ENCODE measurements at places on chromosomes 4 and X. TPM values are rescaled to one million over a fixed set of nuclear protein-coding genes. Genes with fewer than 3 reads are reported as not detected.

The TRIML2 gene
- 0.23 TPM for total RNA-seq

The ASMT gene
- total RNA-seq, result not detected

The FABP2 gene
- total RNA-seq, result 10.7 TPM

The SHISA3 gene
- total RNA-seq, result 1.5 TPM

The FGG gene
- 1,531 TPM for total RNA-seq

The IKBKG gene
- 19.7 TPM for total RNA-seq

The NAA15 gene
- total RNA-seq, result 26.9 TPM

The REELD1 gene
- total RNA-seq, result not detected

The FAM114A1 gene
- 127 TPM for total RNA-seq

The HSFX2 gene
- not detected for total RNA-seq

The LGI2 gene
- total RNA-seq, result 0.60 TPM

- DNase-seq, result no peak
Measured at GRCh38 chr4:20203508-20203907, 48.2 kb upstream of the SLIT2 start.

- DNase-seq, result no peak
Measured at GRCh38 chr4:21856754-21857153, 91.8 kb downstream of the KCNIP4 start.

DNA sequence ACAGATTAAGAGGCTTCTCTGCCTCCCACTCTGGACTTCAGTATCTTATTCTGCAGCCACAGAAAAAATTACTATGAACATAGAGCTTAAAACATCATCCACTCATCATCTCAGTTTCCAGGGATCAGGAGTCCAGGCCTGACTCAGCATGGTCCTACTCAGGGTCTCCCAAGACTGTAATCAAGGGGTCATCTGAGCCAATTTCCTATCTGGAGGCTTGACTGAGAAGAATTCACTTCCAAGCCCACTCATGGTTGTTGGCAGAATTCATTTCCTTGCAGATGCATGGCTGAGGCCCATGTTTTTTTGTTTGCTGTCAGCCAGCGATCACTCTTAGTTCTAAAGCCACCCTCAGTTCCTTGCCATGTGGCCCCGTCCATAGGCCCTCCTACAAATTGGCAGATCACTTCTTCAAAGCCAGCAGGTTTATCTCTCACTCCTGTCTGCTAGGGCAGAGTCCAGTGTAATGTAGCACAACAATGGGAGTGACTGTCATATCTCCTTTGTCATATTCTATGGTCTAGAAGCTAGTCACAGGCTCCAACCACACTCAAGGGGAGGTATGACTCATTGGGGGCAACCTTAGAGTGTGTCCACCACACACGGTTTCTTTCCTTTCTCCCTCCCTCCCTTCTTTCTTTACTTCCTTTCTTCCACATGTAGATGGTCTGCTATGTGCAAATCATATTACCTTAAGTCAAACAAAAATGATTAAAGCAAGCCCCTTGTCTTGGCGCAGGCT, 251.6 kb downstream of the QDPR start:
- no peak for DNase-seq

DNA sequence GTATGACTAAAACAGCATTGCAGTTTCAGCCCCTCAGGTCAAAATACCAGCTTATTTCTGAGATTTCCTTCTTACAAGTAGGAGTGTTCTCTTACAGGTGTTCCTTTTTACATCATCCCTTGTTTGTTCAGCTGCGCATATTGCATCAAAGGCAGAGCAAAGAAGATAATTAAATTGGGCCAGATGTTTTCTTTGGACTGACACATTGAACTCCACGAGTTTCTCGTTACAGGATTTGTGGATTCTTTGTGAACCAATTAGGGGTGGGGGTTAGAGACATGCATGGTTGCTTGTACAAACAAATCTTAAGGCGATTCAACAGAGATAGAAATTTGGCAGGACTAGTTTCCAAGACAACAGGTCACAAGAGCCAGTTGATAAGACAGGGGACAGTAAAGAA, 95.7 kb downstream of the SPANXN4 start:
- DNase-seq, result no peak

DNA sequence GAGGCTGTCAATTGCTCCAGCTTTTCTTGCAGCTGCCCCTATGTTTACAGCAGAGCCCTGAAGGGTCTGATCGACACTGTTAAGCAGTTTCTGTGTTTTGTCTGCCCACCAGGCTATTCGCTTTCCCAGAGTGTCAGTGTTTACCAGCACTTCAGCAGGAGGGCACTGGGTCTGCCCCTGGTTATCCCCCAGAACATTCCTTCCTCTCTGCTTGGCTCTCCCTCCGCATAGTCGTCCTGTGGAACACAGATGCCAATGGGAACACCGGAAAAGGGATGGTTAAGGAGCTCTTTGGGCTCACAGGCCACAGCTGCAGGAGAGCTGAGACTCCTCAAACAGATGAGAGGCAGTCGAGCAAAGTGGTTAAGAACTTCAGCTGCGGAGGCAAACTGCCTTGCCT, 71.3 kb upstream of the FBXW7 start:
- no peak for DNase-seq

- DNase-seq, result peak; percentile 46
Measured at GRCh38 chr4:5040856-5041620, 10.2 kb upstream of the STK32B start.

- no peak for DNase-seq
Measured at GRCh38 chr4:905485-906338, 26.4 kb downstream of the GAK start.

DNA sequence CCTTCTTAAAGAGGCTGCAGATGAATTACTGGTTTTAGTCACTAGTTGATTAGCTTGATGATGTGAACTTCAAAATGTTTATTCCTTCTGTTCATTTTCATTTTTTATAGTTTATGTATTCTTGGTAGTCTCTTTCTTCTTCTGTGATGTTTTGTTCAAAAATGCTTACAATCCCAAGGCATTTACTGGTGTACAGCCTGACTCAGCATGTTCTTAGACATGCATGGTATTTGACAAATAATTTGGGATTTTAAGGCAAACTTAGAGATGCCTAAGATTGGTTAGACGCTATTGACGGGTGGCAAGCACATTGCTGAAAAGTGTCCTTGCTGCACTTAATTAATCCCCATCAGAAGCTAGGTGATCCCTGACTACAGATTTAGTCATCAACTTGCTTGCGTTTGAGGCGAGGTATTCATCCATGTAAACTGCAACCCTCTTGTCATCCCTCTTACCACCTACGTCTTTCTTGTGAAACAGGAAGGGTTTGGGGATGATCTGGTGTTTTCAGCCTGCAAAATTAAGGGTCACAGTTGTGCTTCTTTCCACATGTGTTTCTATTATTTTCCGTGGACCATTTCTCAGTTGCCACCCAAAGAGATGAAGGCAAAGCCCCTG, 331.8 kb downstream of the DKK2 start:
- no peak for DNase-seq

GRCh38 chr4:126752126-126752525, 880.6 kb upstream of the INTU start:
- DNase-seq, result no peak

DNA sequence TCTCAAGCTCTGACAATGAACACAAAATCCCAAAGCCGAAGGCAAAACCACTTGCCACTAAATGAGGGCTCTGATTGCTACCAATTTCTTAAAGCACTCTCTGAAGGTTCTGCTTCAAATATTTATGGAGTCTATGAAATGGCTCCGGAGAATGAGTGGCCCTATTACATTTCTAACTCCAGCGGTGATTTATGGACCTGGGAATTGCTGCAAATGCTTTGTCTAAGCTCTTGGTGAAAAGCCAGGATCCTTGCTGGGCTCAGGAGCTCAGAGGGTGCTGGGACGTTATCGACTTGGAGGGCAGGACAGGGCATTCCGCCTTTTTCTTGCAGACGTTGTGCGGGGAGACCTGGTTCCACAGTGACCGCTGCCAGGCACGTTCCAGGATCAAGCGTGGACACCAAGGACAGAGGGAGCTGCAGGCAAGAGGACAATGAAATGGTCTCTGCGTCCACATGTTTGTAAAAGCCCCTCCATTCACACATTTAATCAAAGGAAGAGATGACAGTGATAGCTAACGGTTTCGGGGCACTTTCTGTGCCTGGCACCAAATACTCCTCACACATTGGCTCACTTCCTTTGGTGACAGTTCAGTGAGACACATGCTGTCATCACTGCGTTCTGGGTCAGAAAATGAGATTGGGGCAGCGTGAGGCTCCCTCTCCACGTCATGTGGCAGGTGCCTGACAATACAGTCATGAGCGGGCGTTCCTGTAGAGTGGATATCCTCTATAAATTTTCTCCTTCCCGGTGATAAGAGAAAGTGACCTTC, 58.8 kb downstream of the C4orf50 start:
- DNase-seq, result no peak

GRCh38 chrX:101395789-101396188, 5.0 kb downstream of the RPL36A start:
- DNase-seq, result no peak

DNA sequence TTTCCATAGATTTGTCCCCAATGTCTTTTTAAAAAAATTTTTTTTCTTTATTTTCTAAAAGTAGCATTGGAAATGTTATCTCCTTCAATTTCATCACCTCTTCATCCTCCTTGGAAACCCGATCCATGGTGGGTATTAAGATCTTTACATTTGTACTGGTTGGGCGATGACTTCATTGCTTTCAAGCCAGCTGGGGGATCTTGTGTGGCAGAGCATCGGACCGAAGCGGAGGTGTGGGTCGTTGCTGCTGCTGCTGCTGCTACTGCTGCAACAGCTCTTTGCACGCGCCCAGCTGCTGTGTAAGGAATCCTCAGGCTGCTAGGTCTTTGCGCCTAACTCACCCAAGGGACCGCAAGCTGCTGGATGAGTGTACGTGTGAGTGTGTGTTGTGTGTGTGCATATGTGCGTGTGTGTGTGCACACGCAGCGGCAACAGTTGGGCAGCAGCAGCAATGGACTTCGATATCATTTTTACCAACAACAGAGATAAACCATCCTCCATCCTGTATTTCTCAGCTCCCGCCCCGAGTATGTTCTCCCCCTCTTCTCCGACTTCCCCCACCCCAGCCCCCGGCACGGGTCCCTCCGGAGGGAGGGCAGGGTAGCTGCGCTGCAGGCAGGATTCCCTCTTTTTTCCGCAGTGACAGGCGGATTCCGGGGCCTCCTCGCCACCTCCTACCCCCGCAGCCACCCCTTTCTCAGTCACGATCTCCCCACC, 768 bp upstream of the CDKL5 start:
- peak; percentile 48 for DNase-seq

DNA sequence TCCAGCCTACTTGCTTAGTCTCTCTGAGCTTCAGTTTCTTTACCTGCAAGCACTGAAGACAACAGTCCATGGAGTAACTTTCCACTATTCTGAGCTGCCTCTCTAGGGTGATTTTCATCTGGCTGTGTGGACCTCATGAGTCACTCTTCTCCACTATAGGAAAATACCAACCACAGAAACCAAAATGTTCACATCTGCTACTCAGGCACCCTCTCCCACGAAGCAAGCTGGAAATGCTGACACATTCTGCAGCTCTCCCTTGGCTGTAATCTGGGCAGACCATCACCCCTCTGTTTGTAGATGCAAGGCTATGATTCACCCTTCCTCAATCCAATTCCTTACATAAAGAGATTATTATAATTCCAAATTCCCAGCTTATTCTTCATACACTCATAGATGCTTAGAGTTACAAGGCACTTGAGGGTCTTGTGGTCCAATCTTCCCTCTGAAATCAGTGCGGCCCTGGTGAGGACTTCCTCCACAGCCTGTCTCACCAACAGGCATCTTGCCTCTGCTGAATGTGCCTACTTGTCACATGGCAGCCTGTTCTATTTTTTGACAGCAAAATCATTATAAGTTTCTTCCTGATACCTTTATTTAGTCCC, 97.0 kb upstream of the LNX1 start:
- peak; percentile 55 for DNase-seq

- DNase-seq, result no peak
Measured at GRCh38 chrX:63281465-63281864, 69.7 kb downstream of the SPIN4 start.

- no peak for DNase-seq
Measured at GRCh38 chr4:150345207-150345744, 236.7 kb upstream of the MAB21L2 start.

DNA sequence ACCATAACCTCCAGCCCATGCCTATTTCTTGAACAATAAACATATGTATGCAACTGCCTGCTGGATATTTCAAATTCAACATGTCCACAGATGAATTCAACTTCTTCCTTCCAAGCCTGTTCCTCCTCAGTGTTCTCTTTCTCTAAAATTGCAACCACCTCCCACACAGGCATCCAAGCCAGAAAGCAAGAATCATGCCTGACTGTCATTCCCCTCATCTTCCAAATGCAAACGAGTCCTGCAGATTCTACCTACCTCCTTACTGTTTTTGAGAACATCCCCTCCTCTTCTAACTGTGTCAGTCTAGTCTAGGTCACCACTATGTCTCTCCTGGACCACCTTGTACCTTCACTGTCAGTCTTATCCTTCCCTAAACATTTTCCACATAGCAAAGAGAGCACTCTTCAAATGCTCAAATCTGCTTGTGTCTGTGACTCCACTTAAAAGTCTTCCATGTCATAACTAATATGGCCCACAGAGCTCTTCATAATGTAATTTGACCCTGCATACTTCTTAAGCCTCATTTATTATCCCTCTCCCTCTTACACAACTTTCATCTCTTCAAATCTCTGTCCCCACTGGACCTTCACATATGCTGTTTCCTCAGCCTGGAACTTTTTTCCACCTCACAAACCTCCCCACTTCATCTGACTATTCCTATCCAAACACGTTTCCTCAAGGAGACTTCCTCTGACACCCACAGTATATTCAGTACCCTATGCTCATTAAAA, 25.7 kb downstream of the MAPK10 start:
- no peak for DNase-seq

GRCh38 chr4:44231006-44231405, 217.6 kb downstream of the KCTD8 start:
- DNase-seq, result no peak

DNA sequence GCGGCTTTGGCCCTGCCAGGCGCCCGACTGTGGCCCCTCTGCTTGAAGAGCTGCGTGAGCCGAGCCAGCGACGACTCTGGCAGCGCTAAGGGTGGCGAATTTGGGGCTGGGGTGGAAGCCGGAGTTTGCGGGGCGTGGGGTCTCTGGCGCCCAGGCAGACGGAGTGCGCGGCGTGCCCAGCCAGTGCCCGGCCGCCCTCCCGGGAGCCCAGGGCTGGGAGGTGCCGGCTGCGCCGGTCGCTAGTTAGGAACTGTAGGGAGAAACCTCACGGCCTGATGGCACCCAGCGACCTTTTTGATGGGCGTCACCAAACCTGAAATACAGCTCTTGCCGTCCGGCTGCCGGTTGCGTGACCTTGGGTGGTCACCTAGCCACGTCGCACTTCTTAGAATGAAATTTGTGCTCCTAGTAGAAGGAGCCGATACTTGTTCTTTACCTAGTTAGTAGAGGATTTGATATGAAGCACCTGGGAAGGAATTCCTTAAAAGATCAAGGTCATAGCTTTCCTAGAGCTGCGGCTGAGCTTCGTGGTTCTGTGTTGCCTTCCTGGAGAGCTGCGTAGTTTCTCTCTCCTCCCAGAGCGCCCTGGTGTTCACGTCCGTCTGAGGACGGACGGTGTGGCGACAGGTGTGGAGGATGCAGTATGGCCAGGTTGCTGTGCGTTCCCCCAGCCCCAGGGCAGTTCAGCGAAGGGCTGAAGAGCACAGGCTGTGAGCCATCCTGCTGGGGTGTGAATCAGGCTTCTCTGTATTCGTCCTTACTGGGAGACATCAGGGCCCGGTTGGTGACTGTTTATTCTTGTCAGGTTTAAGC, 680 bp downstream of the MAEA start:
- DNase-seq, result peak; percentile 62

- DNase-seq, result no peak
Measured at GRCh38 chr4:7732263-7732662, 207.4 kb downstream of the AFAP1 start.

- no peak for DNase-seq
Measured at GRCh38 chr4:81503586-81503985, 31.9 kb upstream of the RASGEF1B start.

- DNase-seq, result no peak
Measured at GRCh38 chr4:25797136-25797535, 65.7 kb downstream of the SEL1L3 start.

- no peak for DNase-seq
Measured at GRCh38 chr4:94582517-94582916, 130.8 kb downstream of the PDLIM5 start.

Measured in hepatocyte (in vitro differentiated cells).